ENCODE measurements at places on chromosomes 11 and 22. TPM values are rescaled to one million over a fixed set of nuclear protein-coding genes. Genes with fewer than 3 reads are reported as not detected.

- DNase-seq = no peak
Measured at GRCh38 chr22:36700711-36701670, 2.6 kb downstream of the CACNG2 start.

DNA sequence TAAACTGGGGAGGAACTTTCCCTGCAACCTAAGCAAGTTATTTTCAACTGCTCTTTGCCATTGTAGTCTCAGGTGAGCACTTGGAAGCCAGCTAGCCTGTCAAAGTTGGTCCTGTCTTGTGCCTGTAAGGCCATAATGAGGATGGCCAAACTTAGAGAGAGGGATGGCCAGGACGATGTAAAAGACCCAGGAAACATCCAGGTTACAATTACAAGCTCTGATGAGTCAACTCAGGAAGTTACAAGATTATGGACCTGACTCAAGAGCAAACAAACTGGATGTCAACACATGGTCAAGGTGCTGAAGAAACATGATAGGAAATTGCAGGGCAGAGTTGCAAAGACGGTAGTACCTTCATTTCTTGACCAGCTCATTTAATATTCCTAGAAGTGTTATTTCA is 1.6 kb downstream of the GTPBP1 start:
- peak; percentile 39 for DNase-seq

GRCh38 chr11:87239001-87239400 is 201.3 kb downstream of the TMEM135 start:
- no peak for DNase-seq

DNA sequence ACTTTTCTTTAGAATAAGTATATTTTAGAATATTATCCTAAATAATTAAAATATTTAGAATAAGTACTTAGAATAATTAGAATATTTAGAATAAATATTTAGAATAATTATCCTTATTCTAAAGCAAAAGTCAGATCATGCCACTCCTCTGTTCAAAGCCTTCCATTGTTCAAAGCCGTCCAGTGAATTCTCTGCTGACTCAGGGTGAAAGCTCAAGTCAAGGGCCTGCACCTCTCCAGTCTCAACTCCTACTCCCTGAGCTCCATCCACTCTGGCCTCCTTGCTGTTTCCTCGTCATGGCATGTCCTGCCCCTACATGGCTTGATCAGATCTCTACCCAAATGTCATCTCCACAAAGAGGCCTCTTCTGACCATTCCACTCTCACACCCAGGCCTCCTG is 30.0 kb downstream of the PLEKHA7 start:
- no peak for DNase-seq

- DNase-seq = no peak
Measured at GRCh38 chr22:45073064-45073463, 63.3 kb upstream of the PHF21B start.

- DNase-seq = no peak
Measured at GRCh38 chr22:17117400-17117799, 3.8 kb downstream of the TMEM121B start.

DNA sequence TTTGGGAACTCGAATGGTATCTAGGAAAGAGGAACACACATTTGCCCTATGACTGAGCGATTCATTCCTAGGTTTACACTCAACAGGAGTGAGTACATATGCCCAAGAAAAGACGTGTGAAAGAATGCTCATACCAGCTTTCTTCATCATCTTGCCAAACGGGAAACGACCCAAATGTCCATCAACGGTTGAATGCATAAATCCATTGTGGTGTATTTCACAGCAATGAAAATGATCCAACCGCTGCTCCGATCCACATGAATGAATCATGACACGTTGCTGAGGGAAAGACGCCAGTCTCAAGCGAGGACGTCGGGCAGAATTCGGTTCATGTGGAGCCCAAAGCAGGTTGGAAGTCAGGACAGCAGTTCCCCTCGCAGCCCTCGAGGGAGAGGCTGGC is 71.5 kb downstream of the CYTH4 start:
- peak; percentile 85 for DNase-seq

DNA sequence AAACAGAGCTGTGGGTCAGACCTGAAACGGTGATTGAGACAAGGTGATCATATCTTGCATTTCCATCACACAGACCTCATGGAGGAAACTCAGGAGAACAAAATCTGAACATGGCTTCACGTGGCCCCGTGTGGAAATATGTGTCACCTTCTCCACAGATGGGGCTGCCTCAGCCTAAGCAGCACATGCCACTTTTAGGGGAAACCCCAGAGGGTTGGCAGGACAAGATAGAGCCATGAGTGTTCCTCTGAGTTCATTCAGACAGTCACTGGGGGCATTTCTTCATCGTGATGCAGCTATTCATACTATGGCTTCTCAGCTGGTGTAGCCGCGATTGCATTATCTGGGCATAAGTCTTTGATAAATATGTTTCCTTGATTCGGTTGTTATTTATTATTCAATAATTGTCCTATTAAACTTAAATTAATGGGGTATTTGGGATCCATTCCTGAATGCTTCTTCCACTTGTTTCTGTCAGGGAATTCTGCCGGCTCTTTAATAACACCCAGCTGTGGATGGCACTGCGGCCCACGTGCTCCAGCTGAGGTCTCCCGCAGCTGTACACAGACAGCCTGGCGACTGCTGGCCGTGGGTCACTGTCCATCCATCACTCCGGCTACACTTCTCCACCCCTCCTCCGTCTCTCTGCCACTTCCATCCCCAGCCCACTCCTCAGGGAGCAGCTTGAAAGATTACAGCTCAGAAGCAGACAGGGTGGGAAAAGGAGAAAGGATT is 485.1 kb downstream of the OPCML start:
- DNase-seq = no peak

DNA sequence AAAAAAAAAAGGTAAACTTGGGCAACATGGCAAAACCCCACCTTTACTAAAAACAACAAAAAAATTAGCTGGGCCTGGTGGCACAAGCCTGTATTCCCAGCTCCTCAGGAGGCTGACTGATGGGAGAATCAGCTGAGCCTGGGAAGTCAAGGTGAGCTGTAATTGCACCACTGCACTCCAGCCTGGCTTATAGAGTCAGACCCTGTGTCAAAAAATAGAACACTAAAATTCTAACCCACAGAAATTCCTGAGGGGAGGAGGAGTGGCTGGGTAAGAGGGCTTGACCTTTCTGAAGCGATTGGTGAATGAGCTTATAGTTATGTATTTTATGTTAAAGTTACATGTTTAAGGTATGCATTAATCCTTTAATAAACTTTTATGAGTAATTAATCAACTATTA is 53.3 kb downstream of the FAT3 start:
- DNase-seq = peak; percentile 26

GRCh38 chr11:113505541-113506375 is 30.6 kb upstream of the DRD2 start:
- peak; percentile 49 for DNase-seq

DNA sequence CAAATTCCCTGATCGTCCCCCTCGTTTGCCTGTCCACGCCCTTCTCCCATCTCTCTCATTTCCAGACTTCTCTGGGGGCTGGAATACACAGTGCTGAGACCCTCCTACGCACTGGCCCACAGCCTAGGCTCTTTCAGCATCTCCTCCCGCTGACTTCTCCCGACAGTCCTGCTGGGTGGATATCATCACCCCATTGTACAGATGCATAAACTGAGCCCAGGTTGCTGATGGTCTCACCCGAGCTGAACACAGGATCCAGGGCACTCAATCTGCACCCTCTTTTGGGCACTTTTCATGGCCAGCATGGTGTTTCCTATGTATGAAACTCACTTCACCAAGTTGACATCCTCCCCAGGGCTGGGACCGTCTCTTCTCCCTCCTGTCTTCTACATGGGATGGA is 31.7 kb upstream of the PICK1 start:
- DNase-seq = no peak

- DNase-seq = no peak
Measured at GRCh38 chr11:86578727-86579405, 93.5 kb downstream of the ME3 start.

DNA sequence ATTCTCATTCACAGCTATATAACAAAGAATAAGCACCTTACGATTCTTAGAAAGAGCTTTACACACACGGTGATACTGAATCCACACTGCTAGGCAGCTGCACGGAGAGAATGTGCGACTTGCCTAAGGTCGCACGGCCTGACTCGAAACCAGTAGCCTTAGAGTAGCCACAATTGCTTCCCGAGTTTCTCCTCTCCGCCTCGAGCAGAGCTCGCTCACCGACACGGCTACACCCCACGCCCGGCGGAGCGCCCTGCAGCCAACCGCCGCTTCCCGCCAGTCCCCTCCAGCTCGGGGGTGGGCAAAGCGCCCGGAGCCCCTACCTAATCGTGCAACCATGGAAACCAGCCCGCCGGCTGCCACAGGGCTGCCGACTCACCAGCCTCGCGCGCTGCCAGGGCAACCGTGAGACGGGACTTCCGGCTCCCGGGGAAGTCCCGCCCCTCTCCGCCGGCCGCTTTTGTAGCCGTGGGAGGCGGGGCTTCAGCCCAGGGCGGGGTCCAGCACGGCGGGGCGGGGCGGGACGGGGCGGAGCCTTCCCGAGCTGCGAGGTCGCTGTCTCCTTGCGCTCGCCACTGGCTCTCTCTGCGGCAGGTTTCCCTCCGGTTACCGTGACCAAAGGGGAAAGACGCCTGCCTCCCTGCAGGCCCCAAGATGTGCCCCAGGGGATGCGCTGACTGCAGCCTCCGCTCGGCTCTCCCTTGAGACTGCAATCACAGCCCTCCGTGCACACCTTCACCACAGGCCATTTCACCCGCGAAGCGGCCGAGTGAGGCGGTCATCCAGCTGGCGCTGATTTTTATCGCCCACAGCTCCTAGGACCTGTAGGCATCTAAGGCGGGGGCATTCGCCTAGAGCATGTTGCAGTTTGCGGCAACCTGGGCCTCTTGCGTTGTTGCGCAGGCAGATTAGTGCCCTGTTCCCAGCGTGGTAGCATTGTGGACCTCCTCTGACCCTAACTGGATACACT is 1.1 kb downstream of the BSCL2 start:
- peak; percentile 91 for DNase-seq

DNA sequence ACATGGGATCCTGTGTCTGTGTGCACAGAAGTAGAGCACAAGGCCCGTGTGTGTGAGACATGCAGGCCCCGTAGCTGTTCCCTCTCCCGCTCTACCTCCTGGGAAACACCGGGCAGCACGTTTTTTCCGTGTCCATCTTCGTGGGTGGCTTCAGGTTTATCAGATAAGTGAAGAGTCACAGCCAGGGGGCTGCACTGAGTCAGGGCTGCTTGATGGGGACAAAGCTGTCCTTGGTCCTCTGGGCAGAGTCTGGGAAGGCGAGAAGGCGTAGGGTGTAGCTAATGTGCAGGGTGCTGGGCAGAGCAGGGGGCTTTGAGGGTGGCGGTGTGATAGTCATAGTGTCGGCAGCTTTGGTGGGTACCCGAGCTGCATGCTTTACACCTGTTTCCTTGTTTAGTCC is 23.7 kb downstream of the INCENP start:
- no peak for DNase-seq

DNA sequence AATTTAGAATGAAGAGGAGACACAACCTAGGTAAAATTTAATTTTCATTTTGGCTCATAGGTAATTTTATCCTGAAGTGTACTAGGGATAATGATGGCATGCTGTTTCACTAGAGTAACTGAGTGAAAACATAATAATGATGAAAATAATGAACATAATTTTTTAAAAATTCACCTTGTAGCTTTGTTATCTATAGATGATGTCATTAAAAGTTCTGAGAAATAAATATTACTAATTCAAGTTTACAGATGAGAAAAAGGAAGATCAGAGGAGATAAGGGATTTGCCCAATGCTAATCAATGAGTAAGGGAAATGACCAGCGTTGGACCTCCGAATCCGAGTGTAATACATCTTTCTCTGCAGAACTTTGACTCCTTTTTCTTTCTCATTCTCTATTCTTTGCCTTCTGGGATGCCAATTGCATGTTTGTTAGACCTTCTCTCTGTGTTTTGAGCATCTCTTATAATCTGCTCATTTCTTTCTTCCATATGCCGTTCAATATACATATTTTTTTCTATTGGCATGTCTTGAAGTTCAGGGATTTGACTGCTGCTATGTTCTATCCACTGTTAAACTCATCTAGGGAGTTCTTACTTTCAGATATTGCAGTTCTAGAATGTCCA is 186.5 kb downstream of the SNX19 start:
- no peak for DNase-seq

DNA sequence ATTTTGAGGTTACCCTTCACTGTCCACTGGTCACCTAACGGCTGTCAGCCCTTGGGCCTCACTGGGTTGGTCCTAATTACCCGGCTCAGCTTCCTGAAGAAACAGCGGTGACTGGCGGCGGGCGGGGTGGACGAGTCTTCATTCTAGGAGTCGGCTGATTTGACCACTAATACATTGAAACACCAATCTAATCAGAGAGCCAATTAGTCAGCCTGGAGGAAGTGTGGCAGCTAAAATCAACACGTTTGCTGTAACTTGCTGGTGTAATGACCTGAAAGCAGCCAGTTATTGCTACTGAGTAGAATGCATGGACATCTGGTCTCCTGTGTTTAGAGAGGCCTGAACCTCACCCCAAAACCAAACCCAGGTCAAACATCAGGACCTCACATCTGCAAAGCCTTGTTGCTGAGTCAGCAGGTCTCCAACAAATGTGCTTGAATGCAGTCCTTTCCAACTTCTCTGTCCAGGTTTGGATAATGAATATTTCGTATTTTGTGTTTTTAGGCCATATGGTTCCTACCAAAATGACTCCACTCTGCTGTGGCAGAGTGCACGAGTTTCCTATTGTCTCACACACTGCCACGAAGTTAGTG is 496.4 kb downstream of the BRD1 start:
- no peak for DNase-seq

DNA sequence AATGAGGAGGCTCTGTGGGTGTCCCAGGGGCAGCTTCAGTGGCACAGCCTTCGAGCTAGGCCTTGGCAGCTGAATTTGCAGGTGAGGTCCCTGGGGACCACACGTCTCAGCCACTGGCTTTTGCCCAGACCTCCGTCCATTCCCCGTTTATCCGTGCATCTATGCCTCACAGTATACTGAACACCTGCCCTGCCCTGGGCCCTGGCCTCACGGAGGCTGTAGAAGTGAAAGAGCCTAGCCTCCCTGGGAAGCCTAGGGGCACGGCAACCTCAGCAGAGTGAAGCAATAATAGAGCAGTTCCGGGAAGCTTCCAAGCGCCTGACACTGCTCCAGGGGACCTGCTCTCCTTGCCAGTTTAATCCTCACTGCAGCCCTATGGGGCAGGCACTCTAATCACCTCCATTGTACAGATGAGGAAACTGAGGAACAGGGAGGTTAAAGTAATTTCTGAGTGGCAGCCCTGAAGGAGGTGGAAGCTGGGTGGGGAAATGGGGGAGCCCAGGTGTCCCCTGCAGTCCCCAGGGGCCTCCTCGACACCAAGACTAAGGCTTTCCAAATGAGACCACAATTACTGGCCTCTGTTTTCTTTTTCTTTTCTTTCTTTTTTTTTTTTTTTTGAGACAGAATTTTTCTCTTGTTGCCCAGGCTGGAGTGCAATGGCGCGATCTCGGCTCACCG is 2.7 kb upstream of the NFAM1 start:
- DNase-seq = no peak

- DNase-seq = no peak
Measured at GRCh38 chr11:120936356-120936755, 87.5 kb upstream of the TBCEL start.

Gene DTX4
- total RNA-seq = 1.2 TPM

Gene C11orf42
- not detected for total RNA-seq

Gene BDNF
- 3.1 TPM for total RNA-seq

Gene SLC17A6
- total RNA-seq = not detected

Gene TTC38
- total RNA-seq = 38.0 TPM

Gene ATP5MG
- 42.5 TPM for total RNA-seq

Gene OOSP4B
- total RNA-seq = not detected
